ENCODE measurements at places on chromosomes 5 and 9. TPM values are rescaled to one million over a fixed set of nuclear protein-coding genes. Genes with fewer than 3 reads are reported as not detected.

ATP10B gene
- not detected for total RNA-seq

ENC1 gene
- total RNA-seq: 72.0 TPM

OR1B1 gene
- total RNA-seq: not detected

NSG2 gene
- not detected for total RNA-seq

SLC6A18 gene
- total RNA-seq: not detected

GRCh38 chr9:136634904-136635303 lies 27.8 kb upstream of the EGFL7 start:
- DNase-seq: no peak

SPATA31E1 gene
- not detected for total RNA-seq

DNA sequence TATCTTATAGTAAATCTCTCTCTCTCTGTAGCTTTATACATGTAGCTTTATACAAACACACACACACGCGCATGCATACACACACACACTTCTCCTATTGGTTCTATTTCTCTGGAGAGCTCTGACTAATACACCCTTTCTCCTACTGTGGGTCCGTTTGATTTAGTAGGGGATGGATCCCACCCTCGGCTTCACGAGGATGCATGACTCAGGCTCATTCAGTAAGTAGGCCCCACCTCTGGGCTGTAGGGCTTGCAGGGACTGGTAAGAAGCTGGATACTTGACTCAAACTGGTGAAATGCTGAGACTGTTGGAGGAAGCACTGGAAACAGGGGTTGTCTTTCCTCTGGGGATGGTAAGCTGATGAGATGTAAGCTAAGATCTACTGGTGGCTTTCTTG lies 98.7 kb downstream of the SLC24A2 start:
- DNase-seq: peak; percentile 78

ZFP62 gene
- total RNA-seq: 16.2 TPM

DNA sequence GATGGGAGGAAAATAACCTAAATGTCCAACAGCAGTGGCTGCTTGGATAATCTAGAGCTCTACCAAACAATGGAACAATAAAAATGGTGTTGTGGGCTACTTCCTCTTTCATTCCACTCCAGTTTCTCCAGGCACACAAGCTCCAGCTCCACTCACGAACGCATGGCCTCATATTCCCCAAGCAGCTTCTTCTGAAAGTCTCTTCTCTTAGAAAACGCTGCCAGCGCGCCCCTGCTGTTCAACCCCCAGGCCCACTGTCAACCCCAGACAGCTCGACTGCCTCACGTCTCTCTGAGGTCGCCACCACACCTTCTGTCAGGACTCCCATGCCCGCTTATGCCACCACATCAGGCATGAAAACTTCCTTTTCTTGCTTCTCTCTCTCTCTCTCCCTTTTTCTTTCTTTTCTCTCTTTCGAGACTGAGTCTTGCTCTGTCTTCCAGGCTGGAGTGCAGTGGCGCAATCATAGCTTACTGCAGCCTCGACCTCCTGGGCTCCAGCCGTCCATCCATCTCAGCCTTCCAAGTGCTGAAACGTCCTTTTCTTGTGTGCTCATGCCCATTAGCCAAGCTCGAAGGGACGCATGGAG lies 16.2 kb downstream of the OR2V2 start:
- peak; percentile 24 for DNase-seq

- DNase-seq: no peak
Measured at GRCh38 chr9:107218829-107219485, 64.1 kb upstream of the RAD23B start.

DNA sequence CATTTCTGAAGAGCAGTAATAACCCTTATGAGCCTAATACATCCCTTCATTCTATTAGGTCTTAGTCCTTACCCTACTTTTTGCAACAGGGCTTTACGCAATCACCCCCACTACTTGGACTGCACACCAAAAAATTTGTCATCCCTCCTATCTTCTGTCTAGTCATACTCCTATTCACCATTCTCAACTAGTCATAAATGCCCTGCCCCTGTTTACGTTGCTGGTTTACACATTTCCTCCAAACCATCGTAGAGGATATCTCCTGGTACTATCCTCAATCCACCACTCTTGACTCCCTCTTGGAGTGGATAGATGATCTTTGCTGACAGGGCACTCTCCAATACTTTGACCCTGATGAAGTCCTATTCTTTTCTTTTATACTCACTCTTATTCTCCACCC lies 98.2 kb upstream of the CCNG1 start:
- DNase-seq: peak; percentile 10

SUSD3 gene
- not detected for total RNA-seq

- DNase-seq: peak; percentile 48
Measured at GRCh38 chr9:87184956-87185642, 237.8 kb upstream of the GAS1 start.

GABRA6 gene
- total RNA-seq: 1.9 TPM

DNA sequence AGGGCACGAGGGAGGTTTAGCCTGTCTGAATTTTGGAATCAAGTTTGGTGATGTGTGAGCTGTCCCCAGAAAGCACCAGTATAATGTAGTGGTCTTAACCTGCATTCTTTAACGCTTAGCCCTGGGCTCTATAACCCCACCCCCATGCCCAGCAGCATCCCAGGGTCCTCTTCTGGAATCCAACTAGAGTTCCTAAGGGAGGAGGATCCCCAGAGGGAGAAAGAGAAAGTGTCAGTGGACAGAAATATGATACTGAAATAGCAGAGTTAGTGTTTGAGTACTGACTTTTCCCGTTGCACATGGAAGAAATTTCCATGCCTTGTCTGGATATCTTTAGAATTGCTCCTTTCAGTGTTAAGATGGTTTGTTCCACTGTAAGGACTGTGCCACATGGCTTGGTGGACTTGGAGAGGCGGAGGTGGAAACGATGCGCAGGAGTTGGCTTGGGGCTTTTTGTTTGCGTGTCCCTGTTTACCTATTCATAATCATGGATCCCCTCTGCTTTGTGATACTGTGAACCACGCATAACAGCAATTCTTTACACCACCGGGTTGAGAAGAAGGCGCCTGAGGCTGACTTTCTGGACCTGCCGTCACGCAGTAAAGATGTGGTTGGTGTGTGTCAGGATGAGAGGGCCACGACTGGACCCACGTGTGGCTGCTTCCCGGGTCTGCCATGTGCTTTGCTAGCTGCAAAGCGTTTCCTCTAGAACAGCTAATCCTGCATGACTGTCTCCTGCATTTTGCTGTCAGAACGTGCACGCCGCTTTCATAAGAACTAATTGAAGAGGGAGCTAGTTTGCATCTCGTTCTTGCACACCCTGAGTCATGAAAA lies 142.3 kb downstream of the SMARCA2 start:
- peak; percentile 54 for DNase-seq

CERCAM gene
- total RNA-seq: 65.5 TPM

C1QTNF3 gene
- total RNA-seq: not detected

DNA sequence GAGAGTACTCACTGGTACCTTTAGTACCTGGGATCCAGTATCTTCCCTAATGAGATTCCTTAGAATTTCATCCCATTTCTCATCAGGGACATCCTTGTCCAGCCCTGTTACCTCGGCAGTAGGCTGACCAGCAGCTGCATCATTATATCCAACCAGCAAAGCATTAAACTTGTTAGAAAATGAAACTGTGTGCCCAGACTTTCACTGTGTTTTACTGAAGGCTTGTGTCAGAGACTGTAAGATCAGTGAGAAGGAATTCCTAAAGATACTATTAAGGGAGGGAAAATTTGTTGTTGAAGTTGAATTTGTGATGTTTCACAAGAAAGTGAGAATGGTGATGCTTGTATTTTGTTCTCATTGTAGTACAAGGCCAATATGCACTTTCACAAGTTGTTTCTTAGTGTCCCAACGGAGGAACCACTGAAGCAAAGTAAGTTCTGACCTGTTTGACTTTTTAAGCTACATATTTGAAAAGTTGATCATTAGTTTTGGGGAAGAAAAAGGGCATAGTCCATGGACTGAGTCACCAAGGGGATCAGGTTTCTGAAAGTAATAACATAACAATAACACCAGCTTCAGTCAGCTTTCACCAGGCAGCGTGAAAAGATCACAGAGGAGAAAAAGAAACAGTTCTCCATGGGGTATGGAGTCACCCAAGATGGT lies 48.8 kb downstream of the GRAMD2B start:
- peak; percentile 71 for DNase-seq

DNA sequence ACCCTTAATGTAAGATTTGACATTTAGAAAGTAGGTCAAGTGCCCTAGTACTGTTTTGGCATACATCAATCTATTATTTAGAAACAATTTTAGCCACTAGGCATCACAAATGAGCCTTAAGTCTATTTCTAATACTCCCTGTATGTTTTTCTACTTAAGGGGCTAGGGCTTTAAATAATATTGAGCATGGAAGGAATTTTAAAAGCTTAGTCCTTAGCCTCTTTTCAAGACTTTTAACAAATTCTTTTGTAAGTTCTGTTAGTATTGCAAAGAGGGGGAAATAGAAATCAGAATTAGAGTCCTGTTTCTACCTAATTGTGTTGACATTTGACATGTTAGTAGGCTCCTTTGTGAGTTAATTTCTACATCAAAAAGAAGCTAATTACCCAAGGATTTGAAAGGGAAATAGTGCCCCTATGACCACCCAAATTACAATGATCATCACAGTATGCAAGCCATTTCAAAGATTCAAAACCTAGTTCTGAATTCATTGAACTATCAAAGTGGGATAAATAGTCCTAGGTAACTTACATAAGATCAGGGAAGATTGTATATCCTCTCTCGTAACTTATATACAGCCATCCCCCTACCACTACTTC lies 647.8 kb upstream of the ACO1 start:
- no peak for DNase-seq

- DNase-seq: no peak
Measured at GRCh38 chr5:55575815-55576583, 41.2 kb upstream of the PLPP1 start.

ENG gene
- 23.0 TPM for total RNA-seq

DNA sequence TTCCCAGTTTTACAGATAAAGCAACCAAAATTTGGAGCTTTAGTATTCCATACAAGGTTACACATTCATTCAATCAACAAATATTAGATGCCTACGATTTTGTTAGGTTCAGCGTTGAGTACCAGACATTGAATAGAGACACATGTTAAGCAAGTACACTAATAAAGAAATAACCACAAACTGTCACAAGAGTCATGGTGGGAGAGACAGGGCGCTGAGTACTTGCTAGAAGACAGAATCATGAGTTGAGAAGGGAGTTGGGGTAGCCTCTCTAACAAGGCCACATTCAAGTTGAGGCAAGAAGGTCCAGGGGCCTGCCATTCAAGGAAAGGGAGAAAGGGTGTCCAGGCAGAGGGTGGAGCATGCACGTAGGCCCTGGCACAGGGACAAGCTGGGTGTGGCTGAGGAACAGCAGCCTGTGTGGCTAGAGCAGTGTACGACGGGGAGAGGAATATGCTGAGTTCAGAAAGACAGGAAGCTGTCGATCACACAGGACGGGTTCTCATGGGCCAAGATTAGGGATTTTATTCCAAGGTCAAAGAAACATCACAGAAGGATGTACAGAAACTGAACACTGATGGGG lies 17.0 kb downstream of the CDK5RAP2 start:
- no peak for DNase-seq

DNA sequence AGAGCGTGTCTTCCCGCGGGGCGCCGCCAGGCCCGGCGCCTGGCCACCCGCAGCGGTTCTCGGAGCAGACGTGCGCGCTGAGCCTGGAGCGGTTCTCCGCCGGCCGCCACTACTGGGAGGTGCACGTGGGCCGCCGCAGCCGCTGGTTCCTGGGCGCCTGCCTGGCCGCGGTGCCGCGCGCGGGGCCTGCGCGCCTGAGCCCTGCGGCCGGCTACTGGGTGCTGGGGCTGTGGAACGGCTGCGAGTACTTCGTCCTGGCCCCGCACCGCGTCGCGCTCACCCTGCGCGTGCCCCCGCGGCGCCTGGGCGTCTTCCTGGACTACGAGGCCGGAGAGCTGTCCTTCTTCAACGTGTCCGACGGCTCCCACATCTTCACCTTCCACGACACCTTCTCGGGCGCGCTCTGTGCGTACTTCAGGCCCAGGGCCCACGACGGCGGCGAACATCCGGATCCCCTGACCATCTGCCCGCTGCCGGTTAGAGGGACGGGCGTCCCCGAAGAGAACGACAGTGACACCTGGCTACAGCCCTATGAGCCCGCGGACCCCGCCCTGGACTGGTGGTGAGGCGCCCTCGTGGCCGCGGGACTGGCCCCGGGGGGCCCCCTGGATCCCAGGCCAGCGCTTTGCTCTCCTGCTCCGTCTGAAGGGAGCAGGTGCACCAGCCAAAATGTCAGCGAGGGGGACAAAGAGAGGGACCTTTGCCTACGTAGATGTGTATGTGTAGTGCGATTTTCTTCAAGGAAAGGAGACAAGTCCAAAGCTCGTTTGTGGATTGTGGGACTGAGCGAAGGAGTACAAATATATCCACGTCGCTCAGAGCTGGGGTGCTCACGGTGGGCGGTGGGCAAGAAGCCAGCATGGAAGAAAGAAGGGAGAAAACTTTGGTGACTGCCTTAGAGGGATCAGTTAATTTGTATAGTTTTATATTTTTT lies 19.5 kb downstream of the BTNL9 start:
- no peak for DNase-seq

GRCh38 chr5:180115326-180116076 lies 43.9 kb upstream of the RNF130 start:
- no peak for DNase-seq
